NCI-H1694 (cell line): ENCODE measurements at places on chromosomes 4 and X.

DNA sequence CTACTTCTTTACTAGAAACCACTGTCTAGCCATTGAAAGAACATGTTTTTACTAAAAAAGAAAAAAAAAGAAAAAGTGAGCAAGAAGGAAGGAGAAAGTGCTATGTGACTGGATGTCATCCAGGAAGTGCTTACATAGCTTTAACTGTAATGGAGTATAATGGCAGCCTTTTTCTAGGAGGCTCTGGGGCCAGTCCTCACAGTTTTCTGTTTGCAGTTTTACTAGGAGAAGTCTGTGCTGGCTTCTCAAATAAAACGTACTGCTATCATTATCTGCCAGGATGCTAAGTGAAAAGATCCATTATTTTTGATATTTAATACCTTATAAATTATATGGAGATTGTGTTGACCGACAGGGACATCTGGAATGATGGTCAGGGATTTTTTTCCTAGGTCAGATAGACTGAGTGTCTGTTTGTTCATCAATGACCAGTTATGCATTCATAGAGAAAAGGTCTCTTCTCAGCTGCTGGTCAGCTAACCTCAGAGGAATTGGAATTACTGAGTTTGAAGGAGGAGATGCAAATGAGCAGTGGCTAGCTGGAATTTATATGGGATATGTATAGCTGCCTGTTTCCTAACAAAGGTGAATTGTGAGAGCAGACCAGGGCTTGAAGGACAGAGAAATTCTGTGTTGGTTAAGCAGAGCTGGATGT lies 21.7 kb downstream of the LPAR4 start:
- DNase-seq = no peak

- DNase-seq = no peak
These were observed 718.7 kb upstream of the TENM3 start for GRCh38 chr4:181524499-181524898.

GRCh38 chr4:40301603-40302002 lies 33.5 kb upstream of the CHRNA9 start:
- DNase-seq = no peak

DNA sequence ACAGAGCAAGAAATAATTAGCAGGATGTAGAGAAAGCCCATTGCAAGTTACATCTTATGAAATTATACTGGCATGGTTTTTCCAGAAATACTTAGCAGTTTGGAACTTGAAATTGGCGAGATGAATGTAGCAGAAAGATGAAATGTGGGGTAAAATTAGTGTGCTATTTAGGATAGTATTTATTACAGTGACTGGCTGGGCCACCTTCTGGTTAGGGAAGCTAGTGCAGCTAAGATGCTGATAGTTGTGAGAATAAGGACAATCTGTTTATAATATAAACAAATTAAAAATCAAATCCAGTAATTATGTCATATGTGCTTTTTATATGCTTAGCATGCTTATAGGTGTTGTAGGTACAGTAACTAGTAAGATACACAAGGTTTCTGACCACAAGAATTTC lies 74.8 kb downstream of the IL15 start:
- DNase-seq = no peak

- no peak for DNase-seq
These were observed 109.1 kb upstream of the MED14 start for GRCh38 chrX:40844471-40844870.

- no peak for DNase-seq
These were observed 100.1 kb downstream of the PPARGC1A start for GRCh38 chr4:23789762-23790161.

DNA sequence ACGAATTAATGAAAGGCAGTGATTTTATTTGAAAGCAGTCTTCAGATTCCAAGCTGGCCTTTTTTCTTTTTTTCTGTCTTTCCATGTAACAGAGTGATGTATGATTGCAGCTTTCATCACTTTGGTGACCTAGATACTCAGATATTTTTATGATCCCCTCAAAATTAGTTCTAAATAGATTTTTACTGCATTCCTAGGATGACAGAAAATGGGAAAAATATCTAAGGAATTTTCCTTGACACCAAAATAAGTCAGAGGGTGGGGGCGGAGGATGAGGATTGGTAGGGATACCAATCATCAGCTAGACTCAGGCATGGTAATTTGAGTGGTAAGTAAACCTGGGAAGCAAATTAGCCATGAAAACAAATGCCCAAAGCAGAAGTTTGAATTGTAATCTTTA lies 11.9 kb upstream of the HMGB2 start:
- no peak for DNase-seq

DNA sequence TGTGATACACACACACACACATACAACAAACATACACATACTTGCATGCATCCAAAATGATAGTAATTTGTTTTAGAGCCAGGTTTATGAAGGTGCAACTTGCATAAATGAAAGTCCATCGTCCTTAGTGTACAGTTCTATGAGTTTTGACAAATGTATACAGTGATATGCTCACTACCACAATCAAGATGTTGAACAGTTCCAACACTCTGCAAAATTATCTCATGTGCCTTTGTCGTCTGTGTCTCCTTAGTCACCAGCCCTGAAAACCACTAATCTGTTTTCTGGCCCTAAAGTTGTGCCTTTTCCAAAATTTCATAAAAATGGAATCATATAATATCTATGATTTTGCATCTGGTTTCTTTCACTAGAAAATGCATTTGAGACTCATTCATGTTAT lies 67.8 kb upstream of the ANXA3 start:
- no peak for DNase-seq

DNA sequence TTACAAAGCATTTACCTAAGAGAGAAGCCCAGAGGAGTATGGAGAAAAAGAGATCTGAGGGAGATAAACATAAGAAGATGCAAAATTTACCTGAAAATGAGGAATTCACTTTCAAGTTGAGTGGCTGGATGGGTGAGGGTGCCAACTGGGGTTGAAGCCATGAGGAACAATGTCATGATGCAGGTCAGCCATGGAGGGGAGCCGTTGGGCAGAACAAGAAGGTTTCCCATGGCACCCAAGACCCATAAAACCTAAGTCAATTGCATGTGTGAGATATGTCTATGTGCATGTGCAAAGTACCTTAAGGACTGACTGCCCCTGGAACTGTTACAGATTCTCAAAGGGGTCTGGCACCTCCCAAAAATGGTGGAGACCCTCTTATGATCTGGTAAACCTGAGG lies 46.6 kb upstream of the PRRG1 start:
- peak; percentile 1 for DNase-seq

DNA sequence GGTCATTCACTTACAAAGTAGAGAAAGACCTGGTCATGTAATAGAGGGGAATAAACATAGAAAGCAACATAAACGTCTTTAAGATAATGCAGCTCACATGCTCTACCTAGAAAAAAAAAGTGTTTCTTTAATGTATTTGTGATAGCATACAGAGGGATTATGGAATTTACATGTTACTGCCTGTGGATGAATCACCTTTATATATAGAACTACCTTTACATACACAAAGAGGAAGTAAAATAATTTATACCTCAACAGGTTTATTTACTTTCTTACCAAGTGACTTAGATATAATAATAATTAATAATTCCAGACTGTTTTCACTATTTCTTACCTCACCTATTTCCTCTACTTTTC lies 81.5 kb downstream of the PPP3CA start:
- DNase-seq = no peak

DNA sequence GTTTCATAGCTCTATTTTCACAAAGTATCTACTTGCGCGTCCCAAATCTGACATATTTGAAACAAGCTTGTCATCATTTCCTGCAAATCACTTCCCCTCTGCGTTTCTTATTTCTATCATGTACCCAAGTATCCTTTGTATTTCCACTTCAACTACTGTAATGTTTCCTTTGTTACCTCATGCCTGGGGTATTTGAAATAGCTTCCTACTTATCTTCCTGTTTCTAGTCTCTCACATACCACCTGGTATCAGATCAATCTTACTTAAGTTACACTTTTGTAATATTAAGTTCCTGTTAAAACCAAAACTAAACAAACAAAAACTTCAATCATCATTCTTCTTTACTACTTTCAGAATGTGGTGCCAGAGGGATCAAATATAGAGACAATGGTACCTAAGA lies 93.6 kb upstream of the SMAD1 start:
- DNase-seq = no peak

- DNase-seq = no peak
These were observed 117.2 kb downstream of the PDHA2 start for GRCh38 chr4:95957054-95957453.

DNA sequence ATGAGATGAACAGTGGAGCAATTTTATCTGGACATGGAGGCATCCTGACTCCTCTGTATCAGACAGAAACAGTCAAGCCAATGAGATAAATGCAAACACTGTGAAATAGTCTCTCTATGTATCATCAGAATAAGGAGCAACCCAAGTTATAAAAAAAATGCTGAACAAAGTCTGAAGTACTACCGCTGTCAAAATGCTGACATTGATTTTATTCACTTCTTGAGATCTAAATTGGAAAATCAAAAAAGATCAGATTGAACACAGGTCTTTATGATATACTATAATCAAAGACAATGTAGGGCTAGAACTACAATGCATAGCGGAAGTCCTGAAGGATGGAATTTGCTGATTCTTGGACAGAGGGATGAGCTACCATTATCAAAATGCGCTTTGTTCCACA lies 76.1 kb downstream of the FTHL17 start:
- DNase-seq = no peak
